Bone marrow (tissue), 2 donors: ENCODE measurements at places on chromosomes 12 and 14.

DNA sequence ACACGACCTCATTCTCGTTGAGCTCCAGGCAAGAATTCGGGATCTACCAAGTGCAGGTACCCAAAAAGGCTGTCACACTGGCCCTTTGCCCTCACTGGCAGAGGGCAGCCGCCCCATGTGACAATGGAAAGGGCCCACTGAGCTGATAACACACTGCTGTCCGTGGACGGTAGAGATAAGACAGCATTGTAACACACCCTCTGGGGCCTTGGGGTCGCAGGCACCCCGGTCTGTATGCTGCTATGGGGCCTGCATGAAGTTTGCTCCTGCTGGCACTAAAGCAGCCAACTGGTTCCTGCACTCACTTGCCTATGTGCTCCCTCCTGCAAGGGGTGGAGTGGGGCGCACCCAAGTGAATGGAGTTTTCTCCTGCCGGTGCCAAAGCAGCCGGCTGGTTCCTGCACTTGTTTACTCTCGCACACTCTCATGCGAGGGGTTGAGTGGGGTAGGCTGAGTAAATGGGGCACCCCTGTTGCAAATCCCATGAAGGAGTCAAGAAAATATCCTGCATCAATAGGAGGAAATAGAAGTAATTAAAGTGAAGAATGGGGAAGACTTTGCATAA, 477.9 kb downstream of the ATP23 start:
- DNase-seq: no peak

GRCh38 chr12:84421103-84421502, 491.5 kb downstream of the SLC6A15 start:
- DNase-seq: no peak

GRCh38 chr14:104826189-104826860, 25.4 kb downstream of the ZBTB42 start:
- DNase-seq: peak; percentile 89

GRCh38 chr14:50451854-50452253, 55.2 kb upstream of the CDKL1 start:
- no peak for DNase-seq

- no peak for DNase-seq
Measured at GRCh38 chr12:46677749-46678148, 148.0 kb downstream of the SLC38A4 start.

DNA sequence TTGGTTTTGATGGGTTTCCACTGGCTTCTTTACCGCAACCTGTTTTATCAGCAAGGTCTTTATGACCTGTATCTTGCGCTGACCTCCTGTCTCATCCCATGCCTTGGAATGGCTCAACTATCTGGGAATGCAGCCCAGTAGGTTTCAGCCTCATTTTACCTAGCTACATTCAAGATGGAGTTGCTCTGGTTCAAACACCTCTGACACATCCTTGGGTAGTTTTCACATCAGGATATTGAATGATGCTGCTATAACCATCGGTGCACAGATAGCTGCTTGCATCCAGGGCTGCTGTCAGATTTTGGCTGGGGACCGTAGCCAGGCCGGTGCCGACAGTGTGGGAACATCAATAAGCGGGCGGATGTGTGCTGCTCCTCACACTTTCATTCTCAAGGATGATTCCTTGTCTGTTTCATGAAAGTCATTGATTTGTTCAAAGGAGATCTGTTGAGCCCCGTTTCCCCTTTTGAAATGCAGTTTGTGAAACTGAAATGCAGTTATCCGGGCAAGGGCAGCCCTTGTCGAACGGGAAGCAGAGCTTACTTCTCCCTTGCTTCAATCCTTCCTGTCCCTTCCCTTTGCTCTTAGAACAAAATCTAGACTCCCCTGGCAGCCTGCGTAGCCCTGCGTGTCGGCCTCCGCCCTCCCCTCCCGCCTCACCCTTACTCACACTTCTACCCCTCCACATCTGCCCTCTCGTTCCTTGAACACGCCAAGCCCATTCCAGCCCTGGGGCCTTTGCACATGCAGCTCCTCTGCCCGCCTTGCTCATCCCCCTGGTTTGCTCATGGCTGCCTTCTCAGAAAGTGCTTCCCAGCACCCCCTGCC, 49.2 kb upstream of the NCOR2 start:
- DNase-seq: peak; percentile 21

DNA sequence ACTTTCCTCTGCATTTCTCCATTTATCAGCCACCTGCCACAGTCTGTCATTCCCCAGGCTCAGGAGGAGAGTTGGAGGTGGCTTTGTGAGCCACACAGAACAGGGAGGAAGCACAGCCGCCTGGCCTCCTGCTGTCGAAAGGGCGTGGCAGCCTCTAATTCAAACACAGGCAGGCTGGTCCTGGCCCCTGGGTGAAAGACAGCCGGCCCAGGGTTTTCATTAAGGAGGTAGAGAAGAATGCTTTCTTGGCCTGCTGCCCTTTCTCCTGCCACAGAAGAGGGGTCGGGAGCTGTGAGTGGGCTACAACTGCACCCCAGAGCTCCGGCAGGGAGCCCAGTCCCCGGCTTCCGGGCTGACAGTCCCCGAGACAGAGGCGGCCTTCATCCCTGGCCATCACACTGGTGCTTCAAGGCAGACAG, 108.6 kb upstream of the FZD10 start:
- DNase-seq: no peak

- DNase-seq: no peak
Measured at GRCh38 chr12:46963977-46964971, 115.1 kb upstream of the PCED1B start.

GRCh38 chr12:98869886-98870503, 224.9 kb downstream of the APAF1 start:
- DNase-seq: no peak

GRCh38 chr14:71467361-71467811, 464.8 kb upstream of the RGS6 start:
- no peak for DNase-seq

- DNase-seq: no peak
Measured at GRCh38 chr14:55938249-55938791, 179.9 kb upstream of the PELI2 start.

DNA sequence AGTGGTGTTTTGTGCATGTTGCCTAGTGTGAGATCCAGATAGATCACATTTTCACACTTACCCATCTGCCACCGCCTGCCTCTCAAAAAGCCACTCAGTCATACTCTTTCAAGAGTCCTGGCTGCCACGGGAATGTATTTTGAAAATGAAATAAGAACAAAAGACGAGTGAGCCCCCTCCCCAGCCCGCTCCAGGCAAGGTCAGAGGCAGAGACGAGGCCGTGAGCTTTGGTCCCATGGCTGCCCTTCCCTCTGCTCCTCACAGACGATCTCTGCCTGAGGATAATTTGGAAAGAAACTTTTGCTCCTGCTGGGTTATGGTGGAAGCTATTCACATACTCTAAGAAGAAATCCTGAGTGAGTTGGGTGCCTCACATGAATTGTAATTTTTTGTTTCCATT, 924.3 kb downstream of the BCL11B start:
- no peak for DNase-seq

GRCh38 chr14:56124327-56124726, 6.1 kb downstream of the PELI2 start:
- DNase-seq: no peak

GRCh38 chr14:74893614-74894091, 11.9 kb downstream of the DLST start:
- DNase-seq: peak; percentile 8

DNA sequence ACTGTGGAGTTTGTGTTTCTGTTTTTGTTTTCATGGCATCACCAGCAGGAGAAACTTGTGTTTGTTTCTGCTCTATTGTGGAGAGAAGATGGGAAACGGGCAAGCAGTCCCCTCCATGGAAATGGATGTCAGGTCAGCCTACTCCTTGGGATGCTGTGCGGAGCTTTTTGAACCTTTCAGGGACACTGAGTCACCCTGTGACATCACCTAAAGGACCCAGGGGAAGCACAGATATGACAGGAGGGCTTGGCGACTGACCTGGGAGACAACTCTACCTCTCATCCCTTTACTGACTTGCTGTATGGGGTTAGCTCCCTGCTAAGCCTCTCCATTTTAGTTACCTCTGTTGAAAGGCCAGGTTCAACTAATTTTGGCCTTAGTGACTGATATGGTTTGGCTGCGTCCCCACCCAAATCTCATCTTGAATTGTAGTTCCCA, 706.9 kb upstream of the TMEM132C start:
- DNase-seq: no peak

- DNase-seq: no peak
Measured at GRCh38 chr14:24436355-24437019, 6.1 kb downstream of the SDR39U1 start.

- no peak for DNase-seq
Measured at GRCh38 chr14:91410771-91411536, 6.7 kb downstream of the CCDC88C start.

DNA sequence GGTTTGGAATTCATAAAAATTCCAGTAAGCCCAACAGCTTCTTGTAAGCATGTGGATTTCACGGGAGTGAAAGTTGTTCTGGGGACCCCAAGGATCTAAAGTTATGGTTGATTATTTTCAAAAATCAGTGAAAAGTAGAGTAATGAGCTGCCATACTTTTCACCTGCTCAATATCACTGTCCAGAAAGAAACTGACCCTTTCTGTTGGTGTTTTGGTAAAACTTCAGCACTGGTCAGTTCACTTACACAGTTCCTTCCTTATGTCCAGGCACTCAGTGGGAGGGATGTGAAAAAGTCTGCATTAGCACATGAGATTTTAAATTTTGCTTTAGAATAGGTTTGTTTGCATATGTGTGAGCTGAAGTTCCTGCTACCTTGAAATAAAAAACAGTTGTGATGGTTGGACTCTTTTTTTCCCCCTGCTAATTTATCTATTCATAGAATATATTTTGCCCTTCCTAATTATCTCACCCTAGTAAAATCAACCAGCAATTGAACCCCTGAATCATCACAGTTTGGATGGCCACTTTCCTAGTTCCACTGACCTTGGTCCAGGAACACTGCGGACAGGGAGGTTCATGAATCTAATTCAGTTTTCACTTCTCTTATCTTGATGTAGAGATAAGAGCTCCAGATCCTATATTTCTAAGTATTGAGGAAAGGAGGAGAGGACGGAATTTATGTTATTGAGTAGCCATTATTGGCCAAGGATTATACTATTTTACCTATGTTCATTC, 25.8 kb downstream of the CFL2 start:
- DNase-seq: no peak

- no peak for DNase-seq
Measured at GRCh38 chr14:93709249-93709648, 79.0 kb downstream of the PRIMA1 start.

- no peak for DNase-seq
Measured at GRCh38 chr12:114269153-114269552, 136.8 kb downstream of the TBX5 start.

DNA sequence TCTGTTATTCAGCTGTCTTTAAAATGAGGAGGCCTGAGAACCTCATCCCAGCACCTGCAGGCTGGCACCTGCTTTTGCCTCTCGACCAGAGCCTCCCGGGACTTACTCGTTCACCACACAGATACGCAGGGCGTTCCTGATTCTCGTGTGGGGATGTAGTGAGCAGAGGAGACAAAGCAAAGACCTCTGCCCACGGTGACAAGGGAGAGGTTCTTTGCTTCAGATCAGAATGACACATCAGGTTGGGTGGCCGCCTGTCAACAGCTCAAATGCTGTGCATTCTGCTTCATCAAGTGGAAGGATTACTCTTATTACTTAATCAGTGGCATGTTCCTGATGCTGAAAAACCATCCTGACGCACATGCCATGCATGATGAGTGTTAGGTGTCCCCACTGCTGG, 24.4 kb downstream of the DEGS2 start:
- DNase-seq: no peak

DNA sequence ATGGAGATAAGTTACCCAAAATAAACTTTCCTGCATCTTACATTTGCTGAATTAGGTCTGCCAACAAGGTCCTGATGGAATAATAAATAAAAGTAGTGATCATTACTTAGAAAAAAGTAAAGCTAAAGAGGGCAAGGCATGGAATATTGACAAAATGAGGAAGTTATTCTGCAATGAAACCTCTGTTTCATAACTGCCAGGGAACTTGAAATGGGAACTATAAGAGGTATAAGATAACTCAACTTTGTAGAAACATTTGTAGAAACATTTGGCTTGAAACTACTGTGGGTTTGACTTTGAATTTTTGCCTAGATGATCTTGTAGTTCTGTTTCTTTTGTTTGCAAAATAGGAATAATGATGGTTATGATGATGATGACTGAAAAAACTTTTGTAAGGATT, 18.7 kb upstream of the YBX3 start:
- no peak for DNase-seq

- DNase-seq: no peak
Measured at GRCh38 chr12:98644433-98644711, 216 bp downstream of the IKBIP start.

GRCh38 chr12:20798554-20798953, 12.0 kb upstream of the SLCO1B3 start:
- DNase-seq: no peak

DNA sequence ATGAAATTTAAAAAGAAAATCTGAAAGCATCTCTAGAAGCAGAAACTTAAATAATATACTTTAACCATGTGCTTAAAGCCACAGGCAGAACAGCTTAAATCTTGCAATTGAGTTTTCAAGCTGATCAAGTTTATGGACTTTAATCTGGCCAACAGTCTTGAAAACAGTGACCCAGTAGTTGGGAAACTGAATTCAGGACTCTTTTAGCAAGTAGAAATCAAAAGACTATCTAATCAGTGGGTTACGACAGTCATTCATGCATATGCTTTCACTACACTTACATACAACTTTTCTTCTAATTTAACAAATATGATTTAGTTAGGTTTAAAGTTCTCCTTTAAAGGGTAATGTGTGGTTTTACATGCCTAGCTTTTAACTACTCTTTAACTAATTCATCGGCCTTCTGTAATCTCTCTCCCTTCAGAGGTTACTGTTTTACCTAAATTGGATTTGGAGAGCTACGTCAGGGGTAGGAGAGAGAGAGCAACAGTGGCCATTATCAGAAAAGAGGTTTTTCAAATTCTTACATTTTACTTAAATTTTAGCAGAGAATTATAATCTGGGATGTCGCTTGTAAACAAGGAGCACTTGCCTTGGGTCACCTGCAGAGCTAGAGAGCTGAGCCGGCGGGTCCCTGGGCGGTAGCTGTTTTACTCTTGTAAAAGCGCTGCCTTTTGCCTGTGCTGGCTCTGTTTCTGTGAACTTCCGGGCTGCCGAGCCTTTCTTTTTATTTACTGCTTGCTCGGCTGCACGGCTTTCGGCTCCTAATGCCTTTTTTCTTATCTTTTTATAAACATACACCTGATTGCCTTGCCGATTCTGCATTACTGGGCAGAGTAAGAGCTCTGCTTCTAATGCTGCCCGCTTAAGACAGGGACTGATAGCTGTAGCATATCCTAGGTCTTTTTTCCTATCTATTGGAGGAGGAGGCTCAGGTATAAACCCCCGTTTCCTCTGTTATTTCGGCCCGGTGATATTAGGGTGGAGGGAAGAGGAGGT, 17.4 kb upstream of the LYZ start:
- no peak for DNase-seq

DNA sequence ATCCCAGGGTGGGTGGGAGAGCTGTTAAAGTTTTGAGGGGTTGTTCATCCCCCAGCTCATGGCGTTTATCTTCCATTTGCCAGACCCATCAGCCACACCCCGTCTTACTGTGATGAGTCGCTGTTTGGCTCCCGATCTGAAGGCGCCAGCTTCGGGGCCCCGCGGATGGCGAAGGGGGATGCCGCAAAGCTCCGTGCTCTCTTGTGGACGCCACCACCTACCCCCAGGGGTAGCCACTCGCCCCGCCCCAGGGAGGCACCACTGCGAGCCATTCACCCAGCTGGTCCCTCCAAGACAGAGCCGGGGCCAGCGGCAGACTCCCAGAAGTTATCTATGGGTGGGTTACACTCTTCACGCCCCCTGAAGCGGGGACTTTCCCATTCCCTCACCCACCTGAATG, 5.7 kb downstream of the RITA1 start:
- DNase-seq: no peak
